Suppressor macrophage treated with lipopolysaccharide for 1 hour (primary cell): ENCODE measurements at places on chromosomes 5 and 9.
A peak's percentile ranks its signal among the peaks of the same experiment; 100 is the strongest.

- no peak for DNase-seq
Observed at GRCh38 chr9:7979611-7980010, 180.0 kb upstream of the DMAC1 start.

- DNase-seq, result no peak
Observed at GRCh38 chr9:26324786-26325443, 567.7 kb downstream of the CAAP1 start.

GRCh38 chr5:143129203-143129602 lies 274.3 kb downstream of the NR3C1 start:
- no peak for DNase-seq

DNA sequence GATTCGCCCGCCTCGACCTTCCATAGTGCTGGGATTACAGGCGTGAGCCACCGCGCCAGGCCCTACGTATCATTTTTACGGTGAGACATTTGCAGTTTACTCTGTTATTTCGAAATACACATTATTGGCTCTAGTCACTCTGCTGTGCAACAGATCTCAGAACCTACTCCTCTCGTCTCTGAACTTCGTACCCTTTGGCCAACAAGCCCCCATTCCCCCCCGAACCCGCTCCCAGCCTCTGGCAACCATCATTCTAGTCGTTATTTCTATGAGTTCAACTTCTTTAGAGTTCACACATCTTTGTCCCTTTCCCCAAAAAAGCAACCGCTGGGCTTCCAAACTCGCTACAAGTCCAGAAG lies 735 bp downstream of the PTGR1 start:
- peak; percentile 35 for DNase-seq

GRCh38 chr5:68067291-68067690 lies 148.3 kb upstream of the PIK3R1 start:
- peak; percentile 89 for DNase-seq

DNA sequence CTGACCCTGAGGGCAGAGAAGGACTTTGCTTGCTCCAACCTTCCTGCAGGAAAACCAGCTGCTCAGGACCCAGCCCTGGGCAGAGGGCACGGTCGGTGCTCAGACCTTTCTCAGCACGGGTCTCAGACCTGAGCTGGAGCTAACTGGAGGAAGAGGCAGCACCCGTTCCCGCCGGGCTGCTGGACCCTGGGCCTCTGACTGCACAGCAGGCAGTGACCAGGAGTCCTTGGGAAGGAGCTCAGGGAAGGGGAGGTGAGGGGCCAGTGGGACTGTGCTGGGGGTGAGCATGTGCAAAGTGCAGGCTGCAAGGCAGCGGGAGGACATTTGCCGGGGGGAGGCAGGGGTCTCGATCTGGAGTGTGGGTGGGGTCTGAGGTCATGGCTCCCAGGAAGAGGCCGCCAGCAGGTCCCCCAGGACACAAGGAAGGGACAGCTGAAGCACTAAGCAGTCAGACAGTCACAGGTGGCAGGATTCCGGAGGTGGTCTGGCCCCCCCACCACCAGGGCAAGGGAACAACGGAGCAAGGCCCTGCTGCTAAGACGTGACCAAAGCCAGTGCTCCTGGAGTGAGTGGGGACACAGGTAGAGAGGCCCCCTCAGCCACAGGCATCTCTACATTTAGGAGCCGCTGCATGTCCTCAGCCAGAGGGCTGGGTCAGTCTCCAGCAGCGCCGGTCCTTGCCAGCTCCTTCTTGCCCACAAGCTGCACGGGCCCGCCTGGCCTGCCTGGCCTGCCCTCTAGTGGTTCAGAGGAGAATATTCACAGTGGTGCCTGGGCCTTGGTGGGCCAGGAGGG lies 4.8 kb upstream of the DPM2 start:
- DNase-seq, result peak; percentile 79

DNA sequence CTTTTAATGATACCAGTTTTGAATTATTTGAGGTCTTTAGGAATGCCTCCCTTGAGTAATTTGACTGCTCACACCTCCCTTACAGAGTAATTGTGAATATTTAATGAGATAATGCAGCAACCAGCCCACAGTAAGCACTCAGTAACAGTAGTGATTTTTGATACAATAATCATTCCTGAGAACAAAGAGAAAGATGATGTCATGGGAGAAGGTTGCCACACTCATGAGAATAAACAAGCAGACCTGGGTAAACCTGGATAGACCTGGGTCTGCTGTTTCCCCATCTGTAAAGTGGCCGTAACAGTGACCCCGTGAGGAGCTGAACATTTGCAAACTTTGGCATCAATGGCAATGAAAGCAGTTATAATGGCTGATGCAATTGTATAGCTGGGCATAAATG lies 4.2 kb downstream of the C1QTNF2 start:
- DNase-seq, result no peak

DNA sequence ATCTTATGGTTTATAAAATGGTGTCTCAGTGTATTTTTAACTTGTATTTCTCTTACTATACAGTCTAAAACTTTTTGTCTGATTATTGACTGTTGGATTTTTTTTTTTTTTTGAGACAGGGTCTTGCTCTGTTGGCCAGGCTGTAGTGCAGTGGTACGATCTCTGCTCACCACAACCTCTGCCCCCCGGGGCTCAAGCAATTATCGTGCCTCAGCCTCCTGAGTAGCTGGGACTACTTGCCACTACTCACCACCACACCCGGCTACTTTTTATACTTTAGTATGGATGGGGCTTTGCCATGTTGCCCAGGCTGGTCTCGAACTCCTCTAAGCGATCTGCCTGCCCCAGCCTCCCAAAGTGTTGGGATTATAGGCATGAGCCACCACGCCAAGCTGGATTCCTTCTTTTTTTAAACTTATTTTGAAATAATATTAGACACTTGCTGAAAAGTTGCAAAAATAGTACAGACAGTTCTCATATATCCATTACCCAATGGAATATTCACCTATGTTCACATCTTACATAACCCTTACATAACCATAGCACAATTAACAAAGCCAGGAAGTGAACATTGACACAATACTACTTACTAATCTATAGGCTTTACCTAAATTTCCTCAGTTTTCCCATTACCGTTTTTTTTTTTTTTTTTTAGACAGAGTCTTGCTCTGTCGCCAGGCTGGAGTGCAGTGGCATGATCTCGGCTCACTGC lies 47.2 kb downstream of the STOM start:
- no peak for DNase-seq

DNA sequence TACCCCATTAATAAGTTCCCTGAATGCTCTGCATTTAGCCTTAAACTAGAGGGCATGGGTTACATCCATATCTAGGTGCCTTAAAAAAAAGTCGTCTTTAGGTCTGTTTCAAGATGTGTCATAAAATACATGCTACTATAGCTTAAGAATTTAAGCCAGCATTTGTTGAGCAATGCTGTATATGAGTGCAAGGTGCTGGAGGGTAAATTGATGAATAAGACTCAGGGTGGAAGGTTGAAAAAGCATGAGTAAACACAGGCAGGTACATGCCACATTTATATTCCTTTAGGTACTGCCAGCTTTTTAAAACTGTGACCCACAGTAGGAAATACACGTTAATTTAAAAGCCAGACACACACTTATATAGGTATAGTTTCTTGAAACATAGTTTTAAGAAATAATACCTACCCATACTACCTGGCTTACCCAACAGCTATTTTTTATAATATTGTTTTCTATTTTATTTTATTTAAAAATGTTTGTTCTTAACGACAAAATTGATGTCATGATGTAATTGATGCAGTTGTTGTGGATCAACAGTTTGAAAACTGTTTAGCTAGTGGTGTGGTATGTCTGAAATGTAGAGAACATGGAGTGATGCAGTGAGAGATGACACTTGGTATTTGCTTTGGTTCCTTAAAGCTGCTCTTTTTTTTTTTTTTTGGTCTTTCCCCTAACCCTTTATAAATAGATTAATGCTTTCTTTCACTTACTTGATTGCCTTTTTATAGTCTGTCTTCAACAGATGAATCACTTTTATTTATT lies 3.9 kb downstream of the HMGCR start:
- no peak for DNase-seq

DNA sequence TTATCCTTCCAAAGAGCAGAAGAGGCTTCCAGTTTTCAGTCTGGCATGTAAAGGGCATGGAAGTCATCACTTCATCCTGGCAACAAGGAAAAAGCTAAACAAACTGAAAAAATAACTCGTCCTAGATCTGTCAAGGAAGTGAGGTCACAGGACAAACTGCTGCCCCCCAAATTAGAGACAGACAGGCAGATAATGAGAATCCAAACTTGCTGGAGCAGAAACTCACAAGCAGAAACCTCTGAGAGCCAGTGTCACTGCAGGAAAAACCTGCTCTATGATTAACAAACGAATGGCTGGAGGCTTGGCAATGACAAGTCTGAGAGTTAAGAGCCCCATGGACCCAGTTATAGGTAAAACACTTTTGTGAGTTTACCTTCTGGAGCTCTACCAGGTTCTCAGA lies 18.9 kb upstream of the MLANA start:
- no peak for DNase-seq

GRCh38 chr5:33854733-33855151 lies 37.0 kb downstream of the ADAMTS12 start:
- DNase-seq, result no peak

DNA sequence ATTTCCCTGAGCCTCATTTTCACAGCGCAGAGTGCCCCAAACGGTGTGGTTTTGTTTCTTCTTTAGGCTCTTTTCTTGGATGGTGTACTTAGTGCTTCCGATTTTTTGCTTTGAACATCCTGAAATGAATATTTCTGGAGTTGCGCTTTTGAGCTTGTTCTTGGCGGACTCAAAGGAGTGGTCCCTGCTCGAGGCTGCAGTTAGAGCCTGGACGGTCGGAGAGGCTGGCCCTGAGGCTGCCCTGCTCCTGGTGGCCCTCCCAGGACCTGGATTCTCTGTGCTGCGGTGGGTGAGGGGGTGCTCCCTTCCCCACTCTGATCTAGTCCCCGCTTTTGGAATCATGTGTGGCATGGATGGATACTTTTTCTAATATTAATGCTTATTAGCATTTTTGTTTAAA lies 291.8 kb upstream of the IRX4 start:
- DNase-seq, result no peak

DNA sequence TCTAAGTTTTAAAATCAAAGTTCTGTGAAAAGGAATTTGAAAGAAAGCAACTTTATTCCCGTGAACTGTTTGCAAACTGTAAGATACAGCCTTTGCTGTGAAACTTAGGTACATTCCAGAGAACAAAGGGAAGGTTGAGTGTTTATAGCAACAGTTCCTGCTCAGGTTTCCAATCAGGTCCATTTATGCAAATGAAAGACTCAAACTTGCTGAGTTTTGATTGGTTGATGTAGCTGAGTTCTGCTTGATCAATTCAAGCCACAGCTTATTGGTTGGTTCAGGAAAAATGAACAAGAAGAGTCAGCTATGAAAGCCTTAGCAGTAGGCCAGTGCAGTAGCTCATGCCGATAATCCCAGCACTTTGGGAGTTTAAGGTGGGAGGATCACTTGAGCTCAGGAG lies 37.9 kb downstream of the SLC27A6 start:
- DNase-seq, result no peak
